Bronchial smooth muscle cell (primary cell): ENCODE measurements at places on chromosomes 2 and 18. TPM values are rescaled to one million over a fixed set of nuclear protein-coding genes. Genes with fewer than 3 reads are reported as not detected.

The DCTN1 gene
- 239 and 256 TPM in 2 replicates for total RNA-seq

The DNAH7 gene
- 0.94 and 1.6 TPM in 2 replicates for total RNA-seq

The L3MBTL4 gene
- total RNA-seq = under 0.01 and 0.16 TPM in 2 replicates

The ME2 gene
- 19.2 and 24.1 TPM in 2 replicates for total RNA-seq

The AFF3 gene
- total RNA-seq = under 0.01 and 0.34 TPM in 2 replicates

The VWC2L gene
- under 0.01 TPM in 1 of 2 replicates, not detected in the other for total RNA-seq

The HOXD4 gene
- total RNA-seq = not detected in 2 replicates

The SLC4A3 gene
- 2.0 and 2.2 TPM in 2 replicates for total RNA-seq

The XDH gene
- total RNA-seq = 0.16 and 0.17 TPM in 2 replicates

The ACTG2 gene
- total RNA-seq = 0.60 and 0.95 TPM in 2 replicates

The CYP27A1 gene
- 26.2 and 36.0 TPM in 2 replicates for total RNA-seq

The SAG gene
- total RNA-seq = under 0.01 TPM in 1 of 2 replicates, not detected in the other

The HOXD13 gene
- not detected in 2 replicates for total RNA-seq

The MOGAT1 gene
- total RNA-seq = not detected in 2 replicates

The IL18R1 gene
- 1.0 and 1.3 TPM in 2 replicates for total RNA-seq

The FIGN gene
- total RNA-seq = 0.63 and 1.6 TPM in 2 replicates

The TGFA gene
- total RNA-seq = 0.09 TPM in 1 of 2 replicates, not detected in the other

The VIL1 gene
- not detected in 2 replicates for total RNA-seq

The ASNSD1 gene
- 47.9 and 51.1 TPM in 2 replicates for total RNA-seq

The FMNL2 gene
- 18.8 and 31.8 TPM in 2 replicates for total RNA-seq

The KIF3C gene
- 10.2 and 13.2 TPM in 2 replicates for total RNA-seq

The DES gene
- total RNA-seq = 2.4 and 2.7 TPM in 2 replicates

The CELF4 gene
- total RNA-seq = not detected in 2 replicates

The MARCHF4 gene
- total RNA-seq = under 0.01 and 0.32 TPM in 2 replicates

The CD8B gene
- total RNA-seq = not detected in 2 replicates

The IL1RN gene
- total RNA-seq = 0.16 TPM in 1 of 2 replicates, not detected in the other

The ANKAR gene
- total RNA-seq = 9.2 and 9.5 TPM in 2 replicates

The SERPINB12 gene
- total RNA-seq = not detected in 2 replicates

The SIX3 gene
- total RNA-seq = not detected in 2 replicates

The INO80B gene
- 14.2 and 30.1 TPM in 2 replicates for total RNA-seq
